Skeletal muscle tissue (tissue), 5 donors: ENCODE measurements at places on chromosomes 3 and 15. TPM values are rescaled to one million over a fixed set of nuclear protein-coding genes. Genes with fewer than 3 reads are reported as not detected.

Gene ACP3
- 0.52 TPM for total RNA-seq

Gene SNTN
- total RNA-seq, result not detected

Gene COLQ
- total RNA-seq, result 14.1 TPM

Gene MAPKAPK3
- total RNA-seq, result 20.9 TPM

Gene PPP1R14D
- not detected for total RNA-seq

Gene ITPKA
- total RNA-seq, result not detected

Gene GOLGA8J
- not detected for total RNA-seq

Gene SLCO2A1
- total RNA-seq, result 0.52 TPM

Gene ACSBG1
- total RNA-seq, result under 0.01 TPM

Gene ARGFX
- not detected for total RNA-seq

Gene LYZL4
- total RNA-seq, result not detected

Gene LOXL1
- 7.8 TPM for total RNA-seq

Gene ECE2
- total RNA-seq, result not detected

Gene XCR1
- not detected for total RNA-seq

Gene PIK3R4
- 58.5 TPM for total RNA-seq

Gene DUOXA1
- not detected for total RNA-seq

Gene TRH
- total RNA-seq, result 0.52 TPM

Gene CCR3
- total RNA-seq, result not detected

Gene CORO2B
- total RNA-seq, result 1.0 TPM

Gene SLC12A6
- total RNA-seq, result 20.4 TPM

Gene CGGBP1
- 45.9 TPM for total RNA-seq

Gene ALG1L2
- total RNA-seq, result 3.7 TPM

Gene RHCG
- total RNA-seq, result not detected
